MV-4-11 (cell line): ENCODE measurements at places on chromosomes 5 and 9.

DNA sequence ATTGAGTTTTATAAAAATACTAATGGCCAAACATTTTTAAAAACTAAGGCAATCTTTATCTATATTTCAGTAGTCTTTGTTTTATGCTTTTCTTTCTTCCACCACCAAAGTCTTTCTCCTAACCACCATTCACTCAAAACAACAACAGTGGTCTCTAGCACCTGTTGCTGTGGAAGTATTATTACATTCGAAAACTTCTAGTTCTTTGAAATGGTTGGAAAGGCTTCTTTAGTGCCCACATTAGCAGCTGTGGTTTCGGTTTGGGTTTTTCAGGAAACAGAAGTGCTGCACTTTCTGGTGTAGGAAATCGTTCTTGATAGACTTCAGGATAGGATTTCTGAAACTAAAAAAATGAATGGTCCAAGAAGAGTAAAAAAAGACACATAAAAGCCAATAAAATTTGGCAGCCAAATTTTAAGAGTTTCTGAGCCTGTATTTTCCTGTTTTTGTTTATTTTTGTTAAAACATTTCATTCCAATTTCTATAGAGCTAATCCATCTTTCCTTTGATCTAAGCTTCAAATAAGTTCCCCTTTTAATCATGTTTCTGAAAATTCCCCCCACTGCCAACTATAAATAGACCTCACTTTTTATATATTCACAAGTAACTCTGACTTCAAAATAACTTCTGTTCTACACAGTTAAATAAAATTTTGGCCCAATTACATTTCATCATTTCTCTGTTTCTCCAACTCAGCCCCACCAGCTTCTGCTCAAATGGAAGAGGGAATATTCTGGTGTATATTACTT is 102.2 kb downstream of the DEPDC1B start:
- DNase-seq, result peak; percentile 90

GRCh38 chr9:35669331-35670145 is 4.2 kb upstream of the CA9 start:
- DNase-seq, result no peak

DNA sequence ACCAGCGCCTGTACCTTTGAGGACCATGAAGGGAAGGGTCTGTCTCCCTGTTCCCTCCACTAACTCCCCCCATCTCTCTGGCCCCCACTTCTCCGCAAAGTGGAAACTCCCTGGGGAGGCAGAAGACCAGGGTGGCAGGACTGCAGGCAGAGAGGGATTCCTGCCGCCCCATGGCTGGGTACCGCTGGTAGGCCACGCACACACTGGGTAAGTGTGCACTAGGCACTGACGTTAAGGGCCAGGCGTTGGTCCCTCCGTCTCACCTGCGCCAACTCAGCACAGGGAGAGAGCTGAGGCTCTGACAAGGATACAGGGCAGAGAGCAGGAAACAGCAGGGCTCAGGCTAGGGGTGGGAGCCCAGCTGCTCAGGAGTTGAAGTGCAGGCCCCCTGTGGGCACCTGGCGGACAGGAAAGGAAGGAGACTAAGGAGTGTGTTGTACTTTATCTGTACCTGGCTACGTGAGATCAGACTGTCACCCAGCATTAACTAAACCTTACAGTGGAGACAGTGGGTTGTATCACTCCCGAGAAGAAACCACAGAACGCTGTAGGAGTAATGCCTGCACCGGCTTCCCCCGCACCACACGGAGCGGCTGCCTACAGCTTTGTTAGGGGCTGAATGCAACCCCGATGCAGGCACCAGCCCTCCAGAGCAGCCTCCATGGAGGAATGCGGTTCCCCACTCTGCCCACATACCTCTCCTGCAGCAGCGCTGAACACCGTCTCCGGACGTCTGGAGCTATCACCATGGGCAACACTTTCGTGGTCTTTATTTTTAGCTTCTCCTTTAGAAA is 34.2 kb upstream of the CLPTM1L start:
- no peak for DNase-seq

- no peak for DNase-seq
Measured at GRCh38 chr5:106658150-106658549, 1012.6 kb downstream of the EFNA5 start.

- peak; percentile 25 for DNase-seq
Measured at GRCh38 chr5:40606077-40606765, 73.5 kb upstream of the PTGER4 start.

- DNase-seq, result no peak
Measured at GRCh38 chr9:109499093-109499630, 1.1 kb upstream of the PTPN3 start.

DNA sequence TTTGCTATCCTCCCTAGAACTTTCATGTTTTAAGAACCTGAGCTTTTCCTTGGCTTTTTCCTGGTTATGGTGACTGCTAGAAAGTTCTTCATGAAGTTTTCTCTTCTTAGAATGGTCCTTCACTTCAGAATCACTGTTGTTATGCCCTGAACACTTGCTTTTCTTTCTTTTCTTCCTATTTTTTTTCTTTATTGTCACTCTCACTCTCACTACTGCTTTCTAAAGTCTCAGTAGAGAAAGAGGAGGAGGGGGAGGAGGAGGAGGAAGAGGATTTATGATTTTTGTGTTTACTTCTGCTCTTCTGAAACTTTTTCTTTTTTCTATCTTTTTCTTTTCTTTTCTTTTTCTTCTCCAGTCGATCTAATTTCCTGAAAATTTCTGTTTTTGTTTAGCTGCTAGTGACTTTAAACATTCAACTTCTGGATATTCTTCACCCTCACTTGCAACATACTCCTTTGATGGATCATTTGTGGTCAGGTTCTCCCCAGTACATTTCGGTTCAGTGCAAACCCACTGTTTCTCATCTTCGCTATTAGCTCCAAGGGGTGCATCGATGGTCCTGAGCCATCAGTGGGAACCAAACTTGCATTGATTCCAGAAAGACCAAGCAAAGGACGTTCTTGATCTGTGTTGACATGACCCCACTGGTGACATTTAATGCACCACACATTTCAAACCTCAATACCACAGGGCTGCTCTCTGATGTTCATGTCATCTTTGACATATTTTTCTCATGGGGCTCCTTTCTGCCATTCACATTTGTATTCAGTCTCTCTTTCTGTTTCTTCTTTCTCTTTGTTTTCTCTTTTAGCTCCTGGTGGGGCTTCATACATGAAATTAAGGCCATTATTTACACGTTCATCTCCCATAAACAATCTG is 81.6 kb upstream of the HAND1 start:
- DNase-seq, result peak; percentile 69

- DNase-seq, result no peak
Measured at GRCh38 chr5:90334741-90335140, 74.8 kb downstream of the CETN3 start.

GRCh38 chr5:158485047-158485446 is 614.7 kb downstream of the EBF1 start:
- no peak for DNase-seq

DNA sequence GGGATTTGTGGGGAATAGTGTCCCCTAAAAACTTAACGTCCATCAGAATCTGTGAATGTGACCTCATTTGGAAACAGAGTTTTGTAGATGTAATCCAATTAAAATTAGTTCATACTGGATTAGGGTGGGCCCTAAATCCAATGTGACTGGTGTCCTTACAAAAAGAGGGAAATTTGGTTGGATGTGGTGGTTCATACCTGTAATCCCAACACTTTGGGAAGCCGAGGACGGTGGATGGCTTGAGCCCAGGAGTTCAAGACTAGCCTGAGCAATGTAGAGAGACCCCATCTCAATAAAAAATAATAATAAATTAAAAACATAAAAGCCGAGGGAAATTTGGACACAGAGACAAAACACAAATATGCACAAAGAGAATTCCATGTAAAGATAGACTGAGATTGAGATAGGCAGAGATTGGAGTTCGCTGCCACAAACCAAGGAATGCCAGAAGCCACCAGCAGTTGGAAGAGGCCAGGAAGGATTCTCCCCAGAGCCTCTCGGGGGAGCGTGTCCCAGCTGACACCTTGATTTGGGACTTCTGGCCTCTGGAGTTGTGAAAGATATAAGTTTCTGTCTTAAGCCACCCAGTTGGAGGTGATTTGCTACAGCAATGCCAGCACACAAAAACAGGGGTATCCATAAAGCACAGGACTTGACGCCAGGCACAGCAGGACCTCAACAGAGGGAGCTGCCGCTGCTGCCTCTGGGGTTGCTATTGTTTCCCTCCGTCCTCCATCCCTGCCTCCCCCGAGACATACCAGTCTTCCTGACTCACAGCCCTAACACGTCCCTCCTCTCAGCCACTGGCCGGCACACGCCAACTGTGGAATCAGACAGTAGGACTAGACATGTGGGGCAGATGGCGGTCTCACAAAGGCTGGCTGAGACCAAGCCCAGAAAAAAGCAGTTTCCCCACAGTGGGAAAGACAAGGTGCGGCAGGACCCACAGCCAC is 73.8 kb upstream of the IL17B start:
- DNase-seq, result no peak

- DNase-seq, result no peak
Measured at GRCh38 chr5:159933531-159934485, 17.5 kb downstream of the ADRA1B start.

DNA sequence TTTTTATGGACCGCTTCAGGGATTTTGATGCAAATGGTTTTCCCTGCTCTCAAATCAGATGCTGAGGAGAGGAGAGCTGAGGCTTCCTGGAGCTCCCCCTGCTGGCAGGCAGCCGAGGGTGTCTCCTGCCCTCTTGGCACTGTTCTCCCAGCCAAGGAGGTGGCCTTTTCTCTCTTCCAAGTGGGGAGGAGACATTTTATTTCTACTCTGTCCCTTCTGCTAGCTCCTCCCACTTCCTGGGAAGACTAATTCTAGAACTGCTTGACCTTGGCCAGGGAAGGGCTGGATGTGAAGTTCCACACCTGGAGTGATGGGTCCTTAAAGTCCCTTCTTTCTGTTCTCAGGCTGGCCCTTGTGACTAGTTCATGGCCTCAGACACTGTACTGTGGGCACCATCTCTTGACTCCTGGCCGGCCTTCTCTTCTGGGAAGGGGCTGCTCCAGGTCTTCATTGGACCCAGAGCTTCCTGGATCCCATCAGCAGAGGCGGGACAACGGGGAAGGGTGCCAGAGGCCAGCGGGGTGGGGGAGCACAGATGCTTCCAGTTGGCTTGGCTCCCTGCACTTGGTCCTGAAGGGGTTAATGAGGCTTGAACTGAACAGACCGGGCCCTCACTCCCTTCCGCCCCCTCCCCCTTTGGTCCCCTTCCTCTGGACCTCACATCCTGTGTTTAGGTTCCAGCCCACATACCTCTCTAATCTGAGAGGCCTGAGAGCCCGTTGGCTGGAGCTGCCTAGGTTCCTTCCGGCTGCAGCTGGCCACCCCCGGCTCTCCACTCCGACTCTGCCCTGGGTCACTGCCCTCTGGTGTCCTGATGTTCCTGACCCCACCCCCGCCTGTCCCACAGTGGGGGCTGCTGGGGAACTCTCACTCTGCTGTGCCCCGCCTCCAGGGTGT is 32.1 kb downstream of the PTPA start:
- DNase-seq, result peak; percentile 43

DNA sequence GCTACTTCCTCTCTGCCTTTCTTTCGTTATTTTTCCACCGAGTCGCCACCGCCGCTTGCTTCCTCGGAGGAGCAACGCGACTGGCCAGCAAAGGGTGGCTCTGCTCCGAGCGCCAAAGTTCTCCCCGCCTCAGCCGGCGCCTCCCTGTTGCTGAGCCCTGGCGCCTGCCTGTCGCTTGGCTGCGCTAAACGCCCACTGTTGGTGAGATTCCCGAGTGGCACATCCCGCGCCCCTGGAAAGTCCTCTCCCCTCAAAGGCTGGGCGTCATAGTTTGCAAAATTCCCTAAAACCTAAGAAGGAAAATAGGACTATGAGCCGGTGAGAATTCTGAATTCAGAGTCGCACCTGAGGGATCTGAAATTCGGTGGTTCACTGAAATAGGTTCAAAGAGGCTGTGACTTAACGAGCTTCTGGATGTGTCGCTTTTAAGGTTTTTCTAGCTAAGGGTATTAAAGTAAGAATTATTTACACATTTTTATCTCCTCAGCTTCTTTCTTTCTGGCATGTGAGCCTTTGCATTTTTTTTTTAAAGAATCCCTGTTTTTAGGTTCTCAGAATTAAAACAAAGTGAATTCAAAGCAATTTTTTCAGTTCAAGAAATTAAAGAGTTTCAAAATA is at the start of gene GRIN3A:
Gene GRIN3A (minus strand): TSS at position 82 of the 618 bp plus-strand sequence. CDS start 668 bp downstream, outside the sequence.
- no peak for DNase-seq

GRCh38 chr5:107363768-107364167 is 307.0 kb downstream of the EFNA5 start:
- peak; percentile 44 for DNase-seq

- no peak for DNase-seq
Measured at GRCh38 chr5:106006242-106006641, 1664.5 kb downstream of the EFNA5 start.

GRCh38 chr5:24388448-24388847 is 256.3 kb downstream of the CDH10 start:
- no peak for DNase-seq

- no peak for DNase-seq
Measured at GRCh38 chr5:172855597-172856292, 21.7 kb downstream of the ERGIC1 start.

GRCh38 chr5:127826011-127826410 is 122.8 kb downstream of the CCDC192 start:
- DNase-seq, result no peak

DNA sequence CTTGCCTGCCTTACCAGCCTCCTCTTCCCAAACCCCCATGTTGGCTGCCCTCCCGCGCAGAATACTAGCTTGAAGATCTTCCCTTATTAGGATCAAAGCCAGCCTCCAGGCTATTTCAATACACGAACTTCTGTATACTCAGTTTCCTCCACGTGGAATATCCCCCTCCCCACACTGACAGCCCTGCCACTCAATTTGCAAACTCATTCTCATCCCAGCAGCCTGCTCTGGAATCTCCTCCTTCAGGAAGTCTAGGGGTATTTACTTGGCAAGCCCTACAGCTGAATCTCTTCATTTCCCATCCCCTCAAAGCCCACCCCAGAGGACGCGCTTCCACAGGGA is 157.0 kb upstream of the SMIM23 start:
- DNase-seq, result no peak

DNA sequence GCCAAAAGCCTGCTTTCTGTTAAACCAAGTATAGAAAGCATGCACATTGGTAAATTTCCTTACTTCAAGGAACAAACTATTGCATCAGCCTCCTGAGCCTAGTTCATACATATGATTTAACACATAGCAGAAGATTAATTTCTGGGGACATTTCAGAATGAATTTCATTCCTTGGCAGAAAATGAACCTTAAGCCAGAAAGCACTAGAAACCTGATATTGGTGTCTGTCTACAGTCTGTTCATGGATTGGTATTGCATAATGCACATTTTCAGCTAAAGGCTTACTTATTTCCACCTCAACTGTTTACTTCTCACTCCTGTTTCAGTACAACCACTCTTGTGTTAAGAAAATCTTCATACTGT is 1471.8 kb upstream of the NUDT12 start:
- peak; percentile 23 for DNase-seq

- DNase-seq, result peak; percentile 93
Measured at GRCh38 chr9:21030389-21031035, 928 bp downstream of the HACD4 start.

DNA sequence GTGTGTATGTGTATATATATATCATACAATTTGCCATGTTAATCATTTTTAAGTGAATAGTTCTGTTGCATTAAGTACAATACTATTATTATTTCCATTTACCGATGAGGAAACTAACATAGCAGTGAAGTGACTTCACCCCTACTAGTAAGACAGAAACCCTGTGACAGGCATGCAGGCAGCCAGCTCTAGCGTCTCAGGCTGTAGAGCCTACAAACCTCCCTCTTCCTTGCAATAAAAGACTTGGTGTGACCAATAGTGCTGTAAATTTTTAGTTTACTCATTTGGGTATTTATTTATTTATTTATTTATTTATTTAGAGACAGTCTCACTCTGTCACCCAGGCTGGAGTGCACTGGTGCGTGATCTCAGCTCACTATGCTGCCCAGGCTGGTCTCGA is 24.7 kb downstream of the FNBP1 start:
- DNase-seq, result no peak

- DNase-seq, result no peak
Measured at GRCh38 chr5:179375236-179375685, 30.0 kb upstream of the ADAMTS2 start.
